ENCODE measurements at places on chromosomes 2 and 18. TPM values are rescaled to one million over a fixed set of nuclear protein-coding genes. Genes with fewer than 3 reads are reported as not detected.
A peak's percentile ranks its signal among the peaks of the same experiment; 100 is the strongest.

The MYCN gene
- total RNA-seq, result 0.32 TPM

The SPDYA gene
- total RNA-seq, result 1.3 TPM

The CHRNG gene
- not detected for total RNA-seq

The NT5C1B gene
- not detected for total RNA-seq

The FMNL2 gene
- total RNA-seq, result 17.3 TPM

The PGAP1 gene
- total RNA-seq, result 11.7 TPM

The AGXT gene
- total RNA-seq, result not detected

The FBXO11 gene
- total RNA-seq, result 46.1 TPM

The PDCL3 gene
- 17.1 TPM for total RNA-seq

DNA sequence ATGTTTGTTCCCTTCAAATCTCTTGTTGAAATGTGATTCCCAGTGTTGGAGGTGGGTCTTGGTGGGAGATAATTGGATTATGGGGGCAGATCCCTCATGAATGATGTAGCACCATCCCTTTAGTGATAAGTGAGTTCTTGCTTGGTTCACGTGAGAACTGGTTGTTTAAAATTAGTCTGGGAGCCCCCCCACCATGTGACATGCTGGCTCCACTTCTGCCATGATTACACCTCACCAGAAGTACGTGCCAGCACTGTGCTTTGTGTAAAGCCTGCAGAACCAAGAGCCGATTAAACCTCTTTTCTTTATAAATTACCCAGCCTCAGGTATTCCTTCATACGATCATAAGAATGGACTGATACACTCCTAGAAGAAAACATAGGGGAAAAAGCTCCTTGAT lies 10.1 kb downstream of the ABI2 start:
- no peak for DNase-seq

- DNase-seq, result no peak
Observed at GRCh38 chr2:4427083-4427482, 723.7 kb downstream of the DCDC2C start.

- DNase-seq, result peak; percentile 39
Observed at GRCh38 chr2:215324811-215325210, 13.0 kb downstream of the ATIC start.

DNA sequence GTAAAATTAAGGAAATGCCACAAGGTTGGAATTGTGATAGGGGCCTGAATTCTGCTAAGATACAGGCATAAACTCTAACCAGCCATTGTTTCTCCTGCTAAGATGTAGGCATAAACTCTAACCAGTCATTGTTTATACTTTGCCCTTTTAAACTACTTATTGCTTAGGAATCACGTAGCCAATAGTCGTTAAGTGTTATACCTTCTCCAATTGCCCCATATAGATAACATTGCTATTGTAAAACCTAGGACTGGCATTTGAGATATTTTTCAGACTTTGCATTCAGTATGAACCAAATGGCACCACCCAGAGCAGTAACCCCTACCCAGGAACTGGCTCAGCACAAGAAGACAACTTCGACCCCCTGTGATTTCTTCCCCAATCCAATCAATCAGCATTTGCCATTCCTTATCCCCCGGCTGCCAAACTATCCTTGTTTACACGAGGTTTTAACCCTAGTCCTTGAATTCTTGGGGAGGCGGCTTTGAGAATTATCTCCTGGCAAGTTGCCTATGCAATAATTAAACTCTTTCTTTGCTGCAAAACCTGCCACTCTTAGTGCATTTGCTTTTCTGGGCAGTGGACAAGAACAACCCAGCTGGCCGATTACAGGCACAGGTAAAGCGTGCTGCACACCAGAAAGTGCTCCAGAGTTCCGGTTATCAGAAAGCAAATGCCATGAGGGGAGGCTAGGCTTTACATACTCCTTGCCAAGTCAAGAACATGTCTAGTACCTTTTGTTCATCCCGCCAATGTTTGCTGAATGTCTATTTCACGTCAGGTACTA lies 167.6 kb downstream of the LAMA1 start:
- no peak for DNase-seq

DNA sequence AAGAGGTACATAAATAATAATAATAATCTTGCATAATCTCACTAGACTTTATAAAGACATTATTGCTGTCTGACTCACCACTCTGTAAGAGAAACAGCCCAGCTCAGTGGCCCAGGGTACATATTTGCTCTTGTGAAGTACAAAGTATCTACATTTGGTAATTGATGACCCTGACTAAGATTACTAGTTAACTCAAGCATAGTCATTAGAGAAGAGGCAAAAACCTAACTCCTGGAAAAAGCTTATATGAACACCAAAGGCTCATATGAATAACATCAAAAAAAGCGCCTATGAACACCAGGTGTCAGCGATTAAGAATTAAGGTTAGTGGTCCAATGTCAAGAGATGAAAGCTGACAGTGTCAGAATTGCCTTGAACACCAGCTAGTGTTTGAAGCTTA lies 38.4 kb downstream of the RAD51AP2 start:
- DNase-seq, result peak; percentile 72

DNA sequence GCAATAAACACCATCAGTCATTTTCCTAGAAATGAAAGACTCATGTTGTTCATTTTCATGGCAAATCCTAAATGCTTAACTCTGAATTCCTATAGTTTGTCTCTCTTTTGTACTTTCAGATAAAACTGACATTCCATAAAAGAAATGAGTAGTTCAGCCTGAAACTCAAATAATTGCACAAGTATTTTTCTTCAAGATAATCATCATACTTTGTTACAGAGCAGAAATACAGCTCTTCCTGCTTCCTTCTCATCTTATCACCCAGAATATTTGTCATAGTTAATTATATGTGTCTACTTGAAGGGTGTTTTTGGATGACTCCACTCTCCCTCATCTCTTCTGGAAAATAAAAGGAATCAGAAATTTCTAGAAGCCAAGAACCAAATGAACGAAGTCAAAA lies 141.1 kb downstream of the HNMT start:
- DNase-seq, result no peak

GRCh38 chr2:16090650-16091575 lies 150.6 kb downstream of the MYCN start:
- DNase-seq, result no peak

- DNase-seq, result no peak
Observed at GRCh38 chr18:7317804-7318231, 86.9 kb downstream of the LRRC30 start.

DNA sequence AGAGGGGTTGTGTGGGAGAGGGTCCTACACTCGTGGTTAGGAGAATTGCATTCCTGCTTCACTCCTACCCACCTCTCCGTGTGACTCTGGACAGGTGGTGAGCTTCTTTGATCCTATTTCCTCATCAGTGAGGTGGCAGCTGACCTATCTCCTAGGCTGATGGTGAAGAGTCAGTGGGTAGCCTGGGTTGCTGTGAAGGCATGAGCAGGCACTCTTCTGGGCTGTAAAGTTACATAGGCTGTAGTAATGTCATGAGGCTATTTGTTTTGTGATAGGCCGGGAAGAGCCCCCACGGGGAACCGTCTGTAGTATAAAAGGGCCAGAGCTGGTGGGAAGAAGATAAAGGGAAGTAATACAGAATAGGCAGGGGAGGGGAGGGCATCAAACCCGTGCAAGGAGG lies 83.8 kb downstream of the TMEM247 start:
- no peak for DNase-seq

GRCh38 chr2:97723156-97724072 lies 10.0 kb downstream of the ZAP70 start:
- no peak for DNase-seq

DNA sequence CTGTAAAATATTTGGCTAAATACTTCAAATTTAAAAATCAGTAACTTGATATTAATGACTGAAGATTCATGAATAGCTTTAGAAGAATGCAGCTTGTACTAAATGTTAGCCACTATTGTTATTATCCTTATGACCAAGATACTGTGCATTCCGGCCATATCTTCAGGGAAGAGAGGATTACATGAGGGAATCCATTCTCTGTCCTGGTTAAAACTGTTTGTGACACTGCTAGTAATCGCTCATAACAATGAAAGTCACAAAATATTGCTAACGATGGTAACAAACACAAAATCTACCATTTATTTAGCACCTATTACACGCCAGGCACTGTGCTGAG lies 217.7 kb downstream of the PRKCE start:
- no peak for DNase-seq

- DNase-seq, result no peak
Observed at GRCh38 chr2:162184821-162185450, 32.9 kb upstream of the GCG start.

DNA sequence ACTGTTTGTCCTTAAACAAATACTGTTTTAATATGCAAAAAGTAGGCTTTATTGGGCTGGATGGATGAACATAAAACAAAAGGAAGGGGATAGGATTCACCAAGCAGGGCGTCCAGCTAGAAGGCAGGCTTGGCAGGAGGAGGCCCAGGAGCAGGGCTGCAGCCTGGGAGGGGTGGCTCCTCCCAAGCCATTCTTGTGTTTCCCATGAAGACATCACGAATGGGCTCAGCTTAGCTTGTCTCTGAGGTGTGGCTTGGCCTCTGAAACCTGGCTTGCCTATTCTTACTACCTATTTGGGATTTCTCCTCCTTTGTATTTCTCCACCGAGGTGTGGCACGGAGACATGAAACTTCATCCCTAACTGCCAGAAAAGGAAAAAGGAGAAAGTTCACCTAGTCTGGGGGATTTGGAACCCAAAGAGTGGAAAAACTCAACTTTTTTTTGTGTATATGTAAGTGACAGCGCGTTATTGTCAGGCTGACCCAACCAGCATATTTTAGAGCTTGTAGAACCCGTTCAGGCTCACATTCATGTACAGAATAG lies 481.9 kb upstream of the SPRED2 start:
- DNase-seq, result no peak

DNA sequence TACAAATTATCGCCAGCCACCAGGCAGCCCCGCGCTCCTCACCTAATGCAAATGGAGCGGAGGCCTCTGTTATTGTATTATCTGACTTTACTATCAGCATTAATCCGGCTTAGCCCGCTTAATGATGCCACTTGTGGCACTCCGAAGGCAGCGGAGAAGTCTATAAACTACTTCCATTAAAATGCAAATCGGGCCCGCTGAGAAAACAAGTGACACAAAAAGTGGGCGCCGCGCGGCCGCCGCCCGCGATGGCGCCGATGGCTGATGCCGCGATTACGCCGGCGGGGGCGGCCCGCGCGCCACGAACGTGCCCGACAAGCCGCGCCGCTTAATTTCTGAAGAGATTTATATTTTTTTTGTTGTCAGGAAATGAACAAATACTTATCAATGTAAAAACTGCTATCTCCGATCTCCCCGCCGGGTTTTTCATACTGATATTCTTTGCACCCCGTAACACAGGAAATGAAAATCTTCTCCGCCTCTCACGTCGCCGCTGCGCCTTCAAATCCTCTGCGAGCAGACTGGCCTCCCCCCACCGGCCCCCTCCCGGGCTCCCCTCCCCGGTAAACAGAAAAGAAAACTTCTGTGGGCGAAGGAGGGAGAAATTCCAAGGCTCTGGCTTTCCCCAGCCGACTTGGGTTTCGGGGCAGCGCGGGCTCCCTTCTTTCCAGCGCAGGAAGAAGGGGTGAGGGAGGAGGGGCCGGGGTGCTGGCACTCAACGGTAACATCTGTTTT lies 221.8 kb downstream of the INSIG2 start:
- DNase-seq, result peak; percentile 13

DNA sequence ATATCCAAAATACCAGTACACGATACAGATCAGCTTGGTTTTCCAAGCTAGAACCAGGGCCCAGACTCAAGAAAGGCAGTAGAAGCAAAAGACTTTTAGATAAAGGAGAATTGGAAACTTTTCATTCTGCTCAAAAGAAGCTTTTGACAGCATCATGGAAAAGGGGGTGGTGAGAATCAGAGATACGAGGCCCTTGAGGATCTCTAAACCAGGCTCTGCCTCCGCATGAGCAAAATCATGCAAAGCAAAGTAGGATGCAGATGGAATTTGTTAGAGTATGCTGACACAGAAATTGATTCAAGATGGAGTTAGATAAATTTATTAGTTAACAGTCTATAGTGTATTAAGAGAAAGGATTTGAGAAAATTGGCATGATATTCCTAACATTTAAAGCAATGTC lies 39.8 kb downstream of the FAM98A start:
- no peak for DNase-seq

- DNase-seq, result peak; percentile 11
Observed at GRCh38 chr2:18630101-18630500, 40.7 kb upstream of the NT5C1B start.
